ENCODE measurements at places on chromosomes 13 and 19.

DNA sequence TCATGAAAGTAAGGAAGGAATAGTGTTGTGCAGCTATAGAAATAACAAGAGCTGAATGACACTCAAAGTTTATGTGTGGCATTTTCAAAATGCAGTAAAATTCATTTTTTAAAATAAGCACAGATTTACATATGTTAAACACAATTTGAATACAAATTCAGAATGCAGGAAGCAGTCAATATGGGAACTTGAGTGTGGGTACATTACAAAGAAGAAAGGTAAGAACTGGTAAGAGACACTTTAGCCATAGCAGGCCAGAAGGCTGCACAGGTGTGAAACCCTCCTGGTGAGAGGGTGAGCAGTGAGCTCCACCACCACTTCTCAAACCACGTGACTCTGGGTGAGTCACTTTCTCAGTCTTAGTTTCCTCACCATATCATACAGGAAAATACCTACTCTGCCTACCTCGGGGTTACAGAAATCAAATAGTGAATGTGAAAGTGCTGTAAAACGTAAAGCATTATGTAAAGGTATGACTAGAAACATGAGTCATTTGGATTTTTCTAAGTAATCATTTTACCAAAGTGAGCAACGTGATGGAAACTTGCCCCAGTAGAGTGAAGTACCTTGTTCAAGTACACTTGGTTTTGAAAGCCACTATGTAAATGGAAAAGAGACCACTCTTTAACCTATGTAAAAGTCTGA lies 40.5 kb downstream of the USP12 start:
- peak; percentile 69 for DNase-seq

DNA sequence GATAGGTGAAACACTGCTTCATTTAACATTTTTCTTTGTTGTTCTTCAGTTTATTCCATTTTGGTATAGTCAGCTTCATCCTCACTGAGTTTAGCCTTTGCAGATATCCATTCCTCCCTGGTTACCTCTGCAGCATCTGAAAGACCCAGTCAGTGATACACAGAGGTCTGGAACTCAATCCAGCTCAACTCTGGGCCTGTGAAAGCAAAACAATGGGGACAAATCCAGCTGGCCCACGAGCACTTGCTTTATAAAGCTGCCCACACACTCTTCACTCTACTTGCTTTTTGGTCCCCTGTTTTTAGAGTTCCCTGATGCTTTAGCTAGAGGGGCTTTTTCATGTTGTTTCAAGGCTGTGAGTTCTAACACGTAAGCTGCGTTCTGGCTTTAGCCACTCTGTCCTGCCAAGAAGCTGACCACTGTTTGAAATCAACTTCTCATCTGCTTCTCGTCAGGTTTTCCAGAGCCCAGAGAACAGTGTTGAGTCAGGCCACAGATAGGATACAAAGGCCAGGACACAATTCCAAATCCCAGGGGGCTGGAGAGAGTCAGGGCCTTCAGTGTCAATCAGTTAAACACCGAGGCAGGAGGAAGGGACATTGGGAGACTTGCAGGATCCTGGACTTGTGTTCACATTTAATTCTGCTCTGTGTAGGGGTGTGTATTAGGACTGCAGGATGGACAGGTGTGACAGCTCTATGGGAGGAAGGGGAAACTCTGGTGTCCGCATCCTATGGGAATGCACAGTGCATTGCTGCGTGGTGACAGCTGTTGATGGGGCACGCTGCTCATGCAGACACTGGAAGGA lies 83.5 kb upstream of the RNF113B start:
- DNase-seq, result no peak

DNA sequence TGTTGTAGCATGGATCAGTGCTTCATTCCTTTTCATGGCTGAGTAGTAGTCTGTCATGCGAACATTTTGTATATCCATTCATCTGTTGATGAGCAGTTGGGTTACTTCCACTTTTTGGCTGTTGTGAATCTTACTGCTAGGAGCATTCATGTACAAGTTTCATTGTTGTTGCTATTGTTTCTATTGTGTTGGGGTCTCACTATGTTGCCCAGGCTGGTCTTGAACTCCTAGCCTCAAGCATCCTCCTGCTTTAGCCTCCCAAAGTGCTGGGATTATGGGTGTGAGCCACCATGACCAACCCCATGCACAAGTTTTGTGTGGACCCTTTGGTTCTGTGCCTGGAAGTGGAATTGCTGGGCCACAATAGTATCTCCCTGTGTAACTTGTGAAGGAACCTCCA lies 15.8 kb downstream of the SLC25A42 start:
- DNase-seq, result no peak

GRCh38 chr13:25860862-25861261 lies 191.0 kb downstream of the SHISA2 start:
- DNase-seq, result no peak

Data from immature natural killer cell (primary cell).